ENCODE measurements at places on chromosomes 12 and 14.

GRCh38 chr12:124689631-124690030 is 122.2 kb upstream of the NCOR2 start:
- no peak for DNase-seq

- DNase-seq, result no peak
These were observed 2.1 kb upstream of the DNAJC22 start for GRCh38 chr12:49344486-49345050.

GRCh38 chr14:94447206-94447605 is 5.4 kb downstream of the SERPINA11 start:
- DNase-seq, result no peak

DNA sequence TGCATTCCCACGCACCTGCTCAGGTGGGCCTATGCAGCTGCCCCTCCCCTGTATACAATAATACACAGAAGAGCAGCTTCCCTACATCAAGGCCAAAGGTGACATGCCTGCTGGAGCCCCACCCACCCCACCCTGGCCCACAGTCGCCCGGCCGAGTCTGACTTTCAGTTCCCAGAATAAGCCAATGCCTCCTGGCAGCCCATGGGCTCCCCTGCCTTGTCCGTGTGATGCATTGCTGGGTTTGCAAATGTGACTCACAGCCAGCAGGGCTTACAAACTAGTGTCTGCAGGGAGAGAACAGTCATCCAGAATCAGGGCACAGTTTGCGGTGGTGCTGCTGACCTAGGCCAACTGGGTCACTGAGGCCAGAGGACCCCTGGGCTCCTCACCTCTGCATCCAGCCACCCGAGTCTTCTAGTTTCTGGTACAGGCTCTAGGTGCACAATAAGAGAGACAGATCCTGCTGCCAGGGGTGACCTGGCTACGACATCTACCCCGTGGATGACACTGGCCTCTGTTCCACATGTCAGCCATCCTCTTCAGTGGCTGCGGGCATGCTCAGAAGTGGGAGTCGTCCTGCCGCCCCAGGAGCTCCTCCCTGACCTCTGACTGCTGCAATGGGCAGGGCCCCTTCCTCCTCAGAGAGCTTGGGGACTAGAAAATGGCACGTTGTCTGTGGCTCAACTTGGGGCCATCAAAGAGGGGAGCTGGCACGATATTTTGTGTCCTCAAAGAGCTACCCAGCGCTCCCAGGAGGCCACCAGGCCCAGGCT is 84.5 kb downstream of the CHGA start:
- no peak for DNase-seq

DNA sequence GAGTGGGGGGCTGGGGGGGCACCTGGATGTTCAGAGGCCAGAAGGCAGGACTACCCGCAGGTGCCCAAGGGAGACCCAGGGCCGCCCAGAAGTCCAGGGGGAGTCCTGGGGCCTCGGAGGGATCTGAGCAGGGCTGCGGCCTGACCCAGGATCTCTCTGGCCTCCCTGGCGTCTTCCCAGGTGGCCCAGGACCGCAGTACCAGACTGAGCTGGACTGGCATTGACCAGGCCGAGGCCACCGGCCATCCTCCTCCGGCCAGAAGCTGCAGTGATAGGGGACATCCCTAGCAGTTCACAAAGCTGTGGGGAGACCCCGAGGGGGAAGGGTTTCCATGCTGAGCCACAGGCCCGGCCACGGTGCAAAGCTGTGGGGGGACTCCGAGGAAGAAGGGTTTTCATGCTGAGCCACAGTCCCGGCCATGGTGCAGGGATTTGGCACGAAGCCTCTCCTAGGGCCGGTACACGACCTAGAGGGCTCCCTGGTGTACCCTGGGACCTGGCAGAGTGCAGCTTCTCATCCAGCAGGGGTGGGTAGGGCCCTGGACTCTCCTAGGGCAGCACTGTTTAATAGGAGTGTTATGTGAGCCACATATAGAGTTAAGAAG is 24.4 kb downstream of the FBRSL1 start:
- no peak for DNase-seq

DNA sequence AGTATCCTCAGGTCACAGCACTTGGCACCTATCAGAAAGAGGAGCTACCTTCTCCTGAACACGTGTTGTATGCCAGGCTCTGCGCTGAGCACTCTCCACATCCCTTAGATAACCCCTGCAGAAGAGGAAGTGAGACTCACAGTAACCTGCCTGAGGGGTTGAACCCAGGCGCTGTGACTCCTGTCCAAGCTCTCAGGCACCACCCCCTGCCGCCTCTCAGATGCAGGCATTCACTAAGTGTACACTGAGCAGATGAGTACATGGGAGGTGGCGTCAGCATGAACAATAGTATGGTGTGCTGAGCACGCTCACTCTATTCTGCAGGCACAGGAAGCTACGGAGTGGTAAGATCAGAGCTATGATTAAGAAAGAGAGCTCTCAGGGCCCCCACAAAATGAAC is 21.0 kb upstream of the RIC8B start:
- DNase-seq, result peak; percentile 24

- DNase-seq, result peak; percentile 34
These were observed 49.1 kb upstream of the RNU6-8 start for GRCh38 chr14:32252030-32252670.

- no peak for DNase-seq
These were observed 8.6 kb upstream of the PLXNC1 start for GRCh38 chr12:94139816-94140215.

GRCh38 chr12:106300761-106301160 is 1.8 kb upstream of the TCP11L2 start:
- DNase-seq, result no peak

- no peak for DNase-seq
These were observed 165.8 kb downstream of the ESRRB start for GRCh38 chr14:76541594-76542219.

GRCh38 chr14:101194373-101195308 is 291.1 kb upstream of the RTL1 start:
- no peak for DNase-seq
